NCI-H446 (cell line): ENCODE measurements at places on chromosomes 4 and X.

GRCh38 chrX:97790850-97791249 lies 907.1 kb downstream of the RPA4 start:
- no peak for DNase-seq

GRCh38 chr4:48493452-48494100 lies 3.5 kb downstream of the ZAR1 start:
- no peak for DNase-seq

DNA sequence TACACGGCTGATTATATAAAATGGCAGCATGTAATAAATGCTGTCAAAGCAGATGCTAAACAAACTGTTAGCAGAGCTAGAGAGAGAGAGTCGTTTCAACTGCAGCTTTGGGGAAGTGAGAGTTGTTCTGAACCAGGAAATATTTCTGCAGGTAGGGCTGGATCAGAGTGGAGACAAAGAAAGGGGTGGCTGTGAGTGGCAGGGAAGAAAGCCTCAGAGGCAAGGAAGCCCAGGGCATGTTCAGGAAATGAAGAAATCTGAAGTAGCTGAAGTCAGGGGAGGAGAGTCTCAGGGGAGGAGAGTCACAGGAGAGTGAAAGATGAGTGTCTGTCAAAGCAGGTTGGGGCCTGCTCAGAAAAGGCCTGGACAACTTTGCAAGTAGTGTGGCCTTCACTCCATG lies 48.4 kb upstream of the RPS6KA3 start:
- no peak for DNase-seq

DNA sequence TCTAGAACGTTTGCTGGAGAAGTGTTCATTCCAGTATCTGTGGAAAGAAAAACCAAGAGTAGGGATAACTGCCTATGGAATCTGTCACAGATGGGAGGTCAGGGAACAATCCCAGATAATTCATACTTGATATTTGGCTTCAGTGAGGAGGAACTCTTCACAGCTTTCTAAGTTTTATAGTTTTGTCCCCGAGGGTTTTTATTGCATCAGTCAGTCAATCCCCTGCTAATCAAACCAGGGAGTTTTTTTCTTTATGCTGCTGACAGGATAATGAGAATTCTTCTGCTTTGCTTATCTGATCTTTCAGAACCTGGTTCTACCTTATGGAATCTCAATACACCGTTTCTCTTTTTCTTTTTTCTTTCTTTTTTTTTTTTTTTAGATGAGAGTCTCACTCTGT lies 633 bp upstream of the TRIML2 start:
- no peak for DNase-seq

DNA sequence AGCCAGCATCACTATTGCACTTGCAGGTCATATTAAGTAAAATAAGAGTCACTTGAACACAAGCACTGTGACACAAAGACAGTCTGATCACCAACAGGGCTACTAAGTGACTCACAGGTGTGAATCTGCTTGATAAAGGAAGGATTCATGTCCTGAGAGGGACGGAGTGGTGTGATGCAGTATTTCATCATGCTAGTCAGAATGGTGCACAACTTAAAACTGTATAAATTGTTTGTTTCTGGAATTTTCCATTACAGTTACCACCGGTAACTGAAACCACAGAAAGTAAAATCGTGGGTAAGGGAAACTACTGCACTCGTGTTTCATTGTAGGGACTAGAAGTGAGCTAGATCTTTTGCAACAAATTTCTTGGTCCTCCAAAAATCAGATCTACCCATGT lies 109.7 kb downstream of the ELOVL6 start:
- no peak for DNase-seq
